Fibroblast of skin of right quadriceps (primary cell): ENCODE measurements at places on chromosomes 16 and 17.
A peak's percentile ranks its signal among the peaks of the same experiment; 100 is the strongest.

DNA sequence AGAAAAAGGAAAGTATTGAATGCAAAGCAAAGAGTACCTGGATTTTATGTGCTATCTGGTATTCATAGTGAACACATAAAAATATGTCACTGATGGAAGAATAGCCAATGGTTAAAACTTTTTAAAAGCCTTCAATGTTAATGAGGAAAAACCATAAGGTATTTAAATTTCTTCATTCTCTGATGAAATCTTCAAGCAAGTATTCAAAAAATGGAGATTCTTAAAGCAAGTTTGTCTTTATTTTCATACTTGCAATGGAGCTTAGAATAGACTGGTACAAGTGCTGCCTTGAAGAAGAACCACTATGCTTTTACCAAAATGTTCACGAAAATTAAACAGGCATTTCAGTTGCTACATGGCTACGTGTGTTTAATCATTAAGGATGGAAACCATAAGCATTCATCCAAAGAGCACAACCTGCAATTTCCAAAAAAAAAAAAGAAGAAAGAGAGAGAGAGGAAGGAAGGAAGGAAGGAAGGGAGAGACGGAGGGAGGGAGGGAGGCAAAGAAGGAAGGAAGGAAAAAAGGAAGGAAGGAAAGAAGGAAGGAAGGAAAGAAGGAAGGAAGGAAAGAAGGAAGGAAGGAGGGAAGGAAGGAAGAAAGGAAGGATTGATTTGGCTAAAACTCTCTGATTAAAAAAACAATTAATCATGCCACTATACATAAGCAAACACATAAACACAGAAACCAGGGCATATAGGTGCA lies 17.6 kb downstream of the HS3ST3A1 start:
- DNase-seq = no peak

DNA sequence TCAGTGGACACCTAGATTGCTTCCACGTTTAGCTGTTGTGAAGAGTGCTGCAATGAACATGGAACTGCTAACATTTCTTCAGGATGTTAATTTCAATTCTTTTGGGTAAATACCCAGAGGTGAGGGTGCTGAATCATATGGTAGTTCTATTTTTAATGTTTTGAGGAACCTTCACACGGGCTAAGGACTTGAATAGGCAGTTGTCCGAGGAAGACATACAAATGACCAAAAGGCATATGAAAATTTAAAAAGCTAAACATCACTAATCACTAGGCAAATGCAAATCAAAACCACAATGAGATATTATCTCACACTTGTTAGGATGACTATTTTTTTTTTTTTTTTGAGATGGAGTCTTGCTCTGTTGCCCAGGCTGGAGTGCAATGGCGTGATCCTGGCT lies 173.3 kb downstream of the PRKCB start:
- DNase-seq = no peak

DNA sequence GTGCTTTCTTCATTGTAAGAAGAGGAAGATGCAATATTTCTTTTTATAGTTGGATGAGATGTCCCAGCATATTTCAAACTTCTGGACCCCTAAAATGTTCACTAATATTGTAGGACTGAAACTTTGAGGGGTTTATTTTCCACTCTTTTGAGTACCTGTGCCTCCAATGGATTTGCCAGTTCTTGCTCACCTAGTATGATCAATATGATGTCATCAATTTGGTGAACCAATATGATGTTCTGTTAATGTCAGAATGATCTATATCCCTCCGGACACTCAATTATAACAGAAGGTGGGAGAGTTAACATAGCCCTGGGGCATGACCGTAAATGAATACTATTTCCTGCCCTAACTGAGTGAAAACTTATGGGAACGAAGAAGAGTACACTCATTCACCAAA lies 178.3 kb downstream of the CBLN1 start:
- DNase-seq = no peak

- DNase-seq = no peak
Measured at GRCh38 chr16:30382111-30382881, at the start of gene SEPTIN1. Gene SEPTIN1, minus strand, starts transcription at chr16:30382561. Its CDS starts 19 bp downstream, at chr16:30382542.

DNA sequence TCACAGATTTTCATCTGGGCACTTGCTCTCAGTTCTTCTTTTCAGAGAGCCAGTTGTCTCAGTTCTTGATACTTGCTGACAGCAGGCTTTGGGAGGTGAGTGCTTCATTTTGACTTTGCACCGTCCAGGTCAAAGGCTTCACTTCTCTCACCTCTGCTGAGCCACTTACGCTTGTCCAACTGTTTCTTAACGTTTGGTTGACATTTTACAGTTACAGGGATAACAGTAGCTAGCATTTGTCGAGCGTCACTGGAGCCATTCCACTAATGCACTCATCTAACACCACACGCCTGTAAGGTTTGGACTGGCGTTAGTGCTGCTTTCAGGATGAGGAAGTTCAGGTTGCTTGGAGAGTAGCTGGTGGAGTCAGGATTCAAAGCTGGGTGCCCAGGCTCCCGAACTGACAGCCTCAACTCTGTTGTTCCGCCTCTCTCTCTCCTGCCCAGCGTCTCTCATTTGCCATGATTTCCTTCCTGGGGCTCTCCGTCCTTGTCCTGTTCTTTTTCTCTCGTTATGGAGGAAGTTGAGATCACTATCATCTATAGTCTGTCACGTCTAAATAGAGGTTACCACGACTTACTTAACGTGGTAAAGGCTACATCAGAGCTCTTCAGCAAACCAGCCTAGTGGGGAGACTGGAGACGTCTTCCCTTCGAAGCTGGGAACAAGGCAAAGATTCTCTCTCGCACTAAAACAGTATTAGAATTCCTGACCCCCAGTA lies 220.8 kb downstream of the RPTOR start:
- DNase-seq = no peak

- no peak for DNase-seq
Measured at GRCh38 chr17:68737761-68738443, 136.7 kb upstream of the FAM20A start.

- DNase-seq = peak; percentile 34
Measured at GRCh38 chr16:4176906-4177417, 60.7 kb upstream of the ADCY9 start.

DNA sequence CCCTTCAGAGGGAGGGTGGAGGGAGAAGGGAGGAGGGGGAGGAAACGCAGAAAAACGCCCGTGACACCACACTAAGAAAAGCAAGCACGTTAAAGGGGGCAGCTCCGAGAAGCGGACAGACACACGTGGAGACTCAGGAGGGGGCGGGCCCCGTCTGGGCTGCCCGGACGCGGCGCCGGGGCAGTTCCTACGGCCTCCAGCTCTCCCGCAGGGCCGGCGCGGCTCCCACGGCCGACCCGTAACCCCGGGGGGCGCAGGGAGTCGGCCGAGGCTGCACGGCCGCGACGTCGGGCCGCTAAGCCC lies 362 bp downstream of the KLHDC4 start:
- DNase-seq = no peak

DNA sequence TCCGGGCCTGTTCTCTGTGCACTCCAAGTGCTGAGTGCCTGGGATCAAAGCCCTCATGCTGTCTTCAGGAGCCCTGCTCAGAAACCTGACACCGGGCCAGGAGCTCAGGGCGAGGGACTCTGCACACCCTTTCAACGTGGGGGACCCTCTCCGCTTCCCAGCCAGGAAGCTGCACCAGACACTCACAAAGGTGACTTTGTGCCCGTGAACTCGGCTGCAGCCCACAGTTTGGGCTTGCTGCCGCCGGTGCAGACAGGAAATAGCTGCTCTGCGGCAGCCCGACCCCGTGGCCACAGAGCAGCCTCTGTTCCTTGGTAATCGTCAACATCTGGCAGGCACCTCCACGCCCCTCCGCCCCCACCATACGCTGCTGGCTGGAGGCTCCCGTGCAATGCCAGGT lies 93.4 kb upstream of the METRNL start:
- peak; percentile 25 for DNase-seq

GRCh38 chr16:24382762-24383407 lies 126.8 kb downstream of the CACNG3 start:
- DNase-seq = no peak

DNA sequence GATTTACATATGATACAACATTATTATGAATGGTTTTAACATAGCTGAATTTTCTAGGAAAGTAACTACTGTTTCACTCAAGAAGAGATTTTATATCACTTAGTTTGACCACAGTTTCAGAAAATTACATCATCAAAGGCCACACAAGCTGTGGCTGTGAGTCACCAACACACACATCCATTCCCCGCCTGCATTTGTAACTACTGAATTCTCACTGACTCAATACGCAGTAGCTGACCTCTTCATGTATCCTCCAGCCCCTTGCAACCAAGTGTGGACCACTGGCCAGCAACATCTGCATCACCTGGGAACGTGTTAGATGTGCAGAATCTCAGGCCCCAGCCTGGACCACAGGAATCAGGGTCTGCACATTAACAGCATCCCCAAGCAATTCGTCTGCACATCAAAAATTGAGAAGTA lies 197.6 kb downstream of the XYLT1 start:
- peak; percentile 93 for DNase-seq

GRCh38 chr16:787978-788398 lies at the start of gene RPUSD1:
Gene RPUSD1, minus strand, starts transcription at chr16:788381. Its CDS starts 644 bp downstream, at chr16:787737.
- no peak for DNase-seq

GRCh38 chr17:73317513-73318426 lies 6.0 kb upstream of the CDC42EP4 start:
- peak; percentile 27 for DNase-seq

DNA sequence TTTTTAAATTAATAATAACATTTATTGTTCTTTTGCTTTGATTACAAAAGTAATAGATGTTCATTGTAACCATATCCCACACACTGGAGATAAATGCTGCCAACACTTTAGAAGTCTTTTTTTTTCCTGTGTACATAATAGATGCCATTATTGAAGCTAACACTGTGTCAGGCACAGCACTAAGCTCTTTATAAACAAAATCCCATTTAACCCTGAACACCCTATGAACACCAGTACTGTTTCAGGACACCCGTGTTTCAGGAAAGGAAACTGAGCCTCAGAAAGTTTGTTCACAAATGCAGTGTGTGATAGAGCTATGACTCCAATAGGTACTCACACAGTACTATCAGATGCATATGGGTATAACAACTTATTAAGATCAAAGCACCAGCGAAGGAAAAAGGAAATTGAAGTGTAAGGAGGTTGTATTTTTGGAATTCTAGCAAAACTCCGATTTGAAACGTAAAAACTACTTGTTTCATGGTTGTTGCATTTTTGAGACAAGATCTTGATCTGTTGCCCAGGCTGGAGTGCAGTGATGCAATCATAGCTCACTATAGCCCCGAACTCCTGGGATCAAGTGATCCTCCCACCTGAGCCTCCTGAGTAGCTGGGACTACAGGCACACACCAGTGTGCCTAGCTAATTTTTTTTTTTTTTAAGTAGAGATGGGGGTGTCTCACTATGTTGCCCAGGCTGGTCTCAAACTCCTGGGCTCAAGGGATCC lies 2.0 kb upstream of the KIFC3 start:
- no peak for DNase-seq

DNA sequence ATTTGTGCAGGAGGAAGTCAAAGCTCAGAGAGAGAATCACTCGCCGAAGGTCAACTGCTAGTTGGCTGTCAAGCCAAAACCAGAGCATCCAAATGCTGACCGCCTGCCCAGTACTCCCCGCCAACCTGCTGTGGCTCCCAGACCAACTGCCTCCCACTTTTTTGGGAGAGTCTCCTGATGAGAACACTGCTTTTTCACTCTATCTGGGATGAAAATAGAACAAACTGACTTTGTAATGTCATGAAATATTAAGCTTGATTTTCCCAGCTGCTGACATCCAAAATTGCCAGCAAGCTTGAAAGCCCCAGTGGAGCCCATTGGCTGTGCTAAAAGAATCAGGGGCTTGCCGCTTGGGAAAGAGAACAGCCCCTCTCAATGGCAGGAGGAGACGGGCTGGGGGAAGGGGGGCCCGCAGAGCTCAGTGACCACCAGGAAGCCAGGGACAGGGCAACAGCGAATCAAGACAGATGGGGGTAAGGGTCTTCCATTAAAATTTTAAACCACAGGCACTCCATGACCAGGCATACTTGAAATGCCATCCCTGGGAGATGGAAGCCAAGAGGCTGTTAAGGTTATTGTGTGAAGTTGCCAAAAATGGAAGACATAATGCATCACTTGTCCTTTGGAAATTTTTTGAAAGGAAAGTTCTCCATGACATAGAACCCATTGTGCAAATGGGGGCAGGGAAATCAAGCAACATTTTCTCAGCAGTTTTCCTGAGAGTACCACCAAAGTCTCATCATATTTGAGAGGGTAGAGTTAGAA lies 125.7 kb upstream of the CDH5 start:
- peak; percentile 36 for DNase-seq

DNA sequence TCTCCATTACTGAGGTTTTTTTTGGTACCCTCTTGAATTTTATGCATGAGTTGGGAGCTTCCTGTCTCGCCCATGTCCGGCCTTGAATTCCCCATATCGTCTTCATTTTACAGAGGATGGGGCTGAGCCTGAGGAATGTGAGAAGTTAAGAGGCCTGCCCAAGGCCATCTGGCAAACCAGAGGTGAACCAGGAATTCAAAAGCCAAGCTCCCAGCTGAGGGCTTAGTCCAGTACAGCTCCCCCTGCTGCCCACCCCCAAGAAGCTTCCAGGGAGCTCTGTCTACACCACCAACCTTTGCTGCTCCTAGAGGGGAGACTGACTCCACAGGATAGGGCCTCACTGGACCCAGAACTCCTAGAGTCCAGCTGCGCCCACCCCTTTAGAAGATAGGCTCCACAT lies 20.7 kb upstream of the C16orf78 start:
- no peak for DNase-seq

GRCh38 chr17:75575197-75575596 lies 12.4 kb upstream of the MYO15B start:
- no peak for DNase-seq

DNA sequence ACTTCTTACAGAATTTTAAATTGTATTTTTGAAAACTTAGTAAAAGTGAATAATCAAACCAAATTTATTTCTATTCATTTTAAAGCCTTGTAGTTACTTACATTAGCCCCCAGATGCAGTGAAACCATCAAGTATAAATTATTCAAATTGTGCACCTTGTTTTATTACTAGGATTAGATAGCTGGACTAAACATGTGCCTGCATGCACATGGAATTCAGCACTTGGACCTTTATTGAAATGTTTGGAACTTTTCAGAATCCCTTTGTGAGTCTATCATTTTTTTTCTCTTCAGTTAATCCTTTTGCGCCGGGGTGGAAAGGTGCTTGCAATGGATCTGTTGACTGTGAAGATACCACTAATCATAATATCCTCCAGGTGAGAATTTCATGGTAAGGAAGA lies 4.7 kb downstream of the ZPBP2 start:
- DNase-seq = peak; percentile 31

- peak; percentile 63 for DNase-seq
Measured at GRCh38 chr16:17574256-17574655, 103.5 kb upstream of the XYLT1 start.

DNA sequence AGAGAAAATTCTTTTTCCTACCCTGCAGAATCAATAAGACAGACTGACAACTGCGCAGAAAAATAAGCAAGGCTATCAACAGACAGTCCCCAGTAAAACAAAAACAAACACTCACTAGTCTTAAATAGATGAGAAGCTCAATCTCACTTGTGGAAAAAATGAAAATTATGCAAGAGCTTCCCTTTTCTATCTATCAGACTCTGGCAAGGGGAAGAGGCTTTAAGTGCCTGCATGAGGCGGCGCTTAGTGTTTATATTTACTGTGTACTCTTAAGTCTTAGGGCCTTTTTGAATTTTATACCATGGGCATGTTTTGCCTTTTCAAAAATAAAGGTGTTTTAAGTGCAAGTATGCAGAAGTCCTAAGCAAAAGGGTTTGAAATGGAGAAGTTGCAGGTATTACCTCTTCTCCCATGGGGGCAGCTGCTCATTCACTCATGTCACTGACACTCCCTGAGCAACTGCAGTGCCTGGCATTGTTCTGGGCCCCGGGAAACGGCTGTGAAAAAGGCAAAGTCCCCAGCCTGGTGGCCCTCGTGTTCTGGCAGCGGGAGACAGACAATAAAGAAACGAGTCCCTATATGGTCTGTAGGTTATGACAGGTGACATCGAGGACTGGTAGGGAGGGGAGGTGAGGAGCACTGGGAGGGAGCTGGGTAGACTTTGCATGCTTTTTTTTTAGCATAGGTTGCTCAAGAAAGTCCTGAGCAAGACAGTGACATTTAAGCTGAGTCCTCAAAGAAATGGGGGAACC lies 35.2 kb downstream of the HSBP1 start:
- no peak for DNase-seq
